ENCODE measurements at places on chromosomes 2 and 18. TPM values are rescaled to one million over a fixed set of nuclear protein-coding genes. Genes with fewer than 3 reads are reported as not detected.

GRCh38 chr2:37422816-37423215 lies 78.4 kb downstream of the QPCT start:
- DNase-seq = no peak

DNA sequence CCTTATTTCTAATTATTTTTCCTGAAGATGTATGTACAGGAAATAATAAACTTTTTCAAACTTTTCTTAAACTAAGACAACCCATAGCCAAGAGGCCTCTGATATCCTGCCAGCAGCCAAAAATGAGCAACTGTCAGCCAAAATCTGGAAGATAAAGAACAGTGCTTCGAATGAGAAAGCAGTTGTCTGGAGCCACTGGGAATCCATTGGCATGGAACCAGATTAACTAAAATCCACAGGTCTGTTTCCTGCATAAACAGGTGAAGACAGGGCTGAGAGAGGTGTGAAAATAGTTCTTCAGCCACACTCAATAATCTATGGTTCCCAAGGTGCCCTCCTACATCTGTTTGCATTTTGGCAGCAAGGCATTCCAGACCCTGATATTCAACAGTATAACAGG lies 1076.7 kb upstream of the PIK3C3 start:
- DNase-seq = no peak

DNA sequence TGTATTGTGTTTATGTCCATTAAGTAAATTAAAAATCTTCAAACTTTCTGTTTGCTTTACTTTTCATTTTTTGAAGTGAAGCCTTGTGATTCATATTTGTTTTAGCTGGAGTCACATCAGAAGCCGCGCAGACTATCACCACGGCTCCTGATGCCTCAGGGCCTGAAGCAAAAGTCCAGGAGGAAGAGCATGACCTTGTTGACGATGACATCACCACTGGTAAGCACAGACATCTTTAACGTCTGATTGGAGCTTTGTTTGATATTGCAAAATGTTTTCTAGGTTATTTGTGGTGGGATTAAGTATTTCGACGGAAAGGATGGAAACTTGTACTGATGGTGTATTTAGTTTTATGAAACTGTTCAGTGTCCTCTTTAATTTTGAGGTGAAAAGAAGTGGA lies 164.8 kb downstream of the WDR7 start:
- DNase-seq = no peak

Gene SCYGR1
- not detected for polyA plus RNA-seq

Gene ASPRV1
- polyA plus RNA-seq = 0.05 TPM

Gene ANKRD53
- polyA plus RNA-seq = 0.18 TPM

Gene SERPINB3
- polyA plus RNA-seq = 12.3 TPM
